ENCODE measurements at places on chromosomes 1 and 21.

- DNase-seq, result no peak
Observed at GRCh38 chr1:88648706-88649105, 35.4 kb upstream of the PKN2 start.

DNA sequence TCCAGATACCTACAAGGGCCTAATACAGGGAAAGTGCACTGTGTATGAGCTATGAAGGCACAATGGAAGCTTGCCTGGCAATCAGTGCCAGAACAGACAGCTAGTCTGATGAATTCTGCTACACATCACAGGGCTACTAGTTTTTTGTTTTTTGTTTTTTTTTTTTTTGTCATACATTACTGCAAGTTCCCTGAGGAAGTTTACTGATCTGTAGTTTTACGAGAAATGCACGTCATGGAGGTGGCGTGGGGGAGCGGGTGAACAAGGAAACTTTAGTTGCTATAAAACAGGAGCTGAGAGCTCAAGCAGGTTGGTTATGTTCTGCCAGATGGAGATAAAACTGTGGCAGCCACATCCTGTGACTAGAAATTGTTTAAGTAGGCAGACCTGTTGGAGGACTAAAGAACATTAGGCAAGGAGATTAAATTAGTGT lies 17.7 kb downstream of the PTPRC start:
- DNase-seq, result no peak

DNA sequence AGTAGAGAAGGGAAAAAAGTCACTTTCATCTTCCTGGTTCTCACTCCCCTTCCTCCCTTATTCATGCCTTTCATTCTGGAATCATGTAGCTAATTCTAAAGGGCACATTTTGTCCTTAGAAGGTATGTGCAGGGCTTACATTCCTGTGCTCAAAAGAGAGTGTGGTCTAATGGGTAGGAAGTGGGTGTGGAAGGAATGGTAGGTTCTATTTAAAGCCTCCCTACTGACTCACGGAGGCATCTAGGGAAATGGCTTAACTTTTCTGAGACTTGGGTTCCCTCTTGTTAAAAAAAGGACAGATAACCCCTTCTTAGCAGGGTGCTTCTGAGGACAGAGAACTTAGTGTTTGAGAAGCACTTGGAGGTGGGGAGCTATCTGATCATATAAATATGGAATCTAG lies 249.3 kb upstream of the DUSP10 start:
- no peak for DNase-seq

GRCh38 chr1:93518516-93518915 lies 70.6 kb downstream of the FNBP1L start:
- DNase-seq, result no peak

- no peak for DNase-seq
Observed at GRCh38 chr1:97200595-97200994, 479.0 kb downstream of the PTBP2 start.

DNA sequence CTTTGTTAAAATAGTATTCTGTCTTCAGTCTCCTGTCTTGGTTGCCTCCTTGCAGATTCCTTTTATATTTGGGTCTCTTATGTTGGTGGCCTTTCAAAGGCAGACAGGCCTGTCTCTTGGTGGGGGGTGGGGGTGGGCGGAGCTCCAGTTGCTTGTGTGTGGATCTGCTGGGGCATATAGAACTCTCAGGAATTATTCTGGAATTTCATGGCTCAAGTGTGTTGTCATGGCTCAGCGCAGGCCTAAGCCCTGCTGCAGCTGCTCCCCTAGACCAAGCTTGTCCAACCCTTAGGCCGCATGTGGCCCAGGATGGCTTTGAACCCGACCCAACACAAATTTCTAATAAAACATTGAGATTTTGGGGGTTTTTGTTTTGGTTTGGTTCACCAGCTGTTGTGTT lies 8.0 kb downstream of the C1orf35 start:
- no peak for DNase-seq

GRCh38 chr1:200029822-200030152 lies 2.3 kb downstream of the NR5A2 start:
- DNase-seq, result no peak

DNA sequence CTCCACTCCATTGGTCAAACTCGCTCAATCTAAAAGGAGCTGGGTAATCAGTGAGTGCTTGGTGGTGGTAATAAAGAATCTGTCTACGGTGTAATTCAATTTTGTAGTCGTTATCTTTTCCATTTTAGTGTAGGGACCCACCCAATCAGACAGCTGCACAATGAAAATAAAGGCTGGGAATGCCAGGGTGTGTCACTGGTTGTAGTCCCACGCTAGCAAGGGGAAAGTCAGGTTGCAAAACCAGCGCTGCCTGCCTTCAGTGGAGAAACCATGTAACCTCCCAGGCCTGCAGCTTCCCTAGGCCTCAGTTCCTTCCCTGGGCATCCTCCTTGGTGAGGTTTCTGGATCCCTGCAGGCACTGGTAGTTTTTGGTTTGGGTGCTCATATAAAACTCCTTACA lies 49.4 kb upstream of the PPP2R5A start:
- no peak for DNase-seq

GRCh38 chr1:11795238-11795890 lies 10.4 kb downstream of the MTHFR start:
- no peak for DNase-seq

GRCh38 chr1:211370669-211371068 lies 44.0 kb downstream of the TRAF5 start:
- no peak for DNase-seq

DNA sequence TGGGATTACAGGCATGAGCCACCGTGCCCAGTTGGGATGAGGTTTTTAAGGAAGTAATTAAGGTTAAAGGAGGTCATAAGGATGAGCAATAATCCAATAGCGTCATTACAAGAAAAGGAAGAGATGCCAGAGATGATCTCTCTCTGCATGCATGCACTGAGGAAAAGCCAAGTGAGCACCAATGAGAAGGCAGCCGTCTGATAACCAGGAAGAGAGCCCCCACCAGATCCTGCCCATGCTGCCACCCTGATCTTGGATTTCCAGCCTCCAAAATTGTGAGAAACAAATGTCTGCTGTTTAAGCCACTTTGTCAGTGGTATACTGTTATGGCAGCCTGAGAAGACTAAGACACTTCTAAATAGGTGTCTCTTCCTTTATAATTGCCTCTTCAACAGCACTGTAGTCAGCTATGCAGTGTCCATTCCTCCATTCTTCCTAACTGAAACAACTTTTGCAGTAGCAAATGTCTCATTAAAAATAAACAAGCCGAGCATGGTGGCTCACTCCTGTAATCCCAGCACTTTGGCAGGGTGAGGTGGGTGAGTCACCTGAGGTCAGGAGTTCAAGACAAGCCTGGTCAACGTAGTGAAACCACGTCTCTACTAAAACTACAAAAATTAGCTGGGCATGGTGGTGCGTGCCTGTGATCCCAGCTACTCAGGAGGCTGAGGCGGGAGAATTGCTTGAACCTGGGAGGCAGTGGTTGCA lies 216.2 kb upstream of the RUNX1 start:
- DNase-seq, result no peak

- DNase-seq, result no peak
Observed at GRCh38 chr1:208089761-208090370, 154.3 kb downstream of the PLXNA2 start.

DNA sequence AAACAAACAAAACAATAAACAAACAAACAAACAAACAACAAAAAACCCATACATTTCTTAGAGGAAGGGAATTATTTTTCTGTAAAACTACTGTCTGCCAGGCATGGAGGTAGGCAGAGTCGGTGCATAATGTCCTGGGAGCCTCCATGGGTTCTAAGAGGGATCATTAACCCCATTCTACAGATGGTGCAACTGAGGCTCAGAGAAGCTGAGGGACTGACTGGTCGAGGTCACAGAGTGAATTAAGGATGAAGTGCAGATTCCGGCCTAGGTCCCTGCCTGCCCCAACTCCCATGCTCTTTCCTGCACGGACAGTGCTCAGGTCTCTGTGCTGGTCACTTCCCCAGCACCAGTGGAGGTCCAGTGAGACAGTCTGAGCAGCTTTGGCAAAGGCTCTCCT lies 15.8 kb upstream of the WNT4 start:
- no peak for DNase-seq

GRCh38 chr1:16017461-16018303 lies at the start of gene HSPB7:
Gene HSPB7 (minus strand): TSS chr1:16018043. CDS start chr1:16017963, 80 bp downstream.
- peak; percentile 86 for DNase-seq

DNA sequence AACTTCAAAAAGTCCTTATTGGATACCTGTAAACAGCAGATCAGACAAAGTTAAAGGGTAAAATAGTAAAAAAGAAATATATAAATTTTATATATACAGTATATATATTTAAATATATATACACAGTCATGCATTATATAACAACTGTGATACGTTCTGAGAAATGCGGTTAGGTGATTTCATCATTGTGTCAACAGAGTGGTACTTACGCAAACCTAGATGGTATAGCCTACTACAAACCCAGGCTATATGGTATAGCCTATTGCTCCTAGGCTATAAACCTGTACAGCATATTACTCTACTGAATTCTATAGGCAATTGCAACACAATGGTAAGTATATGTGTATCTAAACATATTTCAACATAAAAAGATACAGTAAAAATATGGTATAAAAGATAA lies 222.7 kb downstream of the NUF2 start:
- no peak for DNase-seq

- DNase-seq, result no peak
Observed at GRCh38 chr1:156746406-156746727, 5.1 kb downstream of the HDGF start.

- DNase-seq, result no peak
Observed at GRCh38 chr21:42460391-42461184, 35.4 kb downstream of the RSPH1 start.

- no peak for DNase-seq
Observed at GRCh38 chr1:114455102-114455785, 55.8 kb downstream of the TRIM33 start.

- no peak for DNase-seq
Observed at GRCh38 chr1:18814874-18815531, 44.5 kb downstream of the TAS1R2 start.

- no peak for DNase-seq
Observed at GRCh38 chr1:32365445-32365844, 3.1 kb downstream of the TSSK3 start.
